Trophoblast cell (in vitro differentiated cells and primary cell): ENCODE measurements at places on chromosomes 2 and 18.
A peak's percentile ranks its signal among the peaks of the same experiment; 100 is the strongest.

- DNase-seq, result no peak
Observed at GRCh38 chr2:234425639-234426603, 71.0 kb downstream of the ARL4C start.

GRCh38 chr2:209791151-209791550, 19.5 kb downstream of the UNC80 start:
- DNase-seq, result no peak

DNA sequence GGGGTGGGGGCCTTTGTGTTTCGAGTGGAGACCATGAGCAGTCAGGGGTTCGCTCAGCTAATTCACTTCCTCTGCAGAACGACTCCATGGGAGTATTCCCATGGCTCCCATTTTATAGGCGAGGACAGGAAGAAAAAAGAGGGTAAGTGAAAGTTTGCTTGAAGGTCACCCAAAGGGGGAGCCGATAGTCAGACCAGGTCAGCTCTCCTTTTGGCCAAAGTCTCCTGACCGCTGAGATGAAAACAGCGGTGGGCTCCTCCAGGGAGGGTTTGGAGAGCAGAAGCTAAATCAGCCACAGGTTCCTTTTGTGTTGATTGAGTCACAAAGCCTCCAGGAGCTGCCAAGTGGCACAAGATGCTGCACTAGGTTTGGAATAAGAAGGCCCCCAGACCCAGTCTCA, 34.1 kb upstream of the CTAGE1 start:
- no peak for DNase-seq

- no peak for DNase-seq
Observed at GRCh38 chr2:121355488-121355887, 70.5 kb upstream of the TFCP2L1 start.

GRCh38 chr2:132038179-132038882, 123.4 kb downstream of the ANKRD30BL start:
- DNase-seq, result no peak

DNA sequence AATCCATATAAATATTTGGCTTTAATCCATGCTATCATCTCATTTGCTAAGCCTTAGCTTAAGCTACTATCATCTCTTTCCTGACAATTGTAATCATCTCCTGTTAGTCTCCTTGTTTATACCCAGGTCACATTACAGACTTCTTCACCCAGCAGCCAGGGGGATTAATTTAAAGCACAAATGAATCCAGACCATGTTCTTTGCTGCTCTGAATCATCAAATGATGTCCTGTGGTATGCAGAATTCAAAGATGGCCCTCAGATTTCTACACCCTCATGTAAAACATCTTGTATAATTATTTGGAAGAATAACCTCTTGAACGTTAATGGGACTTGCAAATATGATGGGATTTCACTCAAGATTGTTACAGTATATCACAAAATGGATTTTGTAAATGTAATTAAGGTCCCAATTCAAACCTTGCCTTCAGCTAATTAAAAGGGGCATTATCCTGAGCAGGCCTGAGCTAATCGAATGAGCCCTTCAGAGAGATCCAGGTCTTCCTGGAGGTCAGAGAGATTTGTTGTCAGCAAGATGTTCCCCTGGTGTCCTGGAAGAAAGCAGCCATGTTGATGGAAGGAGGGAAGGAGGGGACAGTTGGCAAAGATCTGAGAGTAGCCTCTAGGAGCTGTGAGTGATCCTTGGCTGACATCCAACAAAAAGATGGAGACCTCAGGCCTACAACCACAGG, 241.1 kb upstream of the MMADHC start:
- no peak for DNase-seq

GRCh38 chr2:85744055-85744454, 9.7 kb upstream of the ATOH8 start:
- no peak for DNase-seq

DNA sequence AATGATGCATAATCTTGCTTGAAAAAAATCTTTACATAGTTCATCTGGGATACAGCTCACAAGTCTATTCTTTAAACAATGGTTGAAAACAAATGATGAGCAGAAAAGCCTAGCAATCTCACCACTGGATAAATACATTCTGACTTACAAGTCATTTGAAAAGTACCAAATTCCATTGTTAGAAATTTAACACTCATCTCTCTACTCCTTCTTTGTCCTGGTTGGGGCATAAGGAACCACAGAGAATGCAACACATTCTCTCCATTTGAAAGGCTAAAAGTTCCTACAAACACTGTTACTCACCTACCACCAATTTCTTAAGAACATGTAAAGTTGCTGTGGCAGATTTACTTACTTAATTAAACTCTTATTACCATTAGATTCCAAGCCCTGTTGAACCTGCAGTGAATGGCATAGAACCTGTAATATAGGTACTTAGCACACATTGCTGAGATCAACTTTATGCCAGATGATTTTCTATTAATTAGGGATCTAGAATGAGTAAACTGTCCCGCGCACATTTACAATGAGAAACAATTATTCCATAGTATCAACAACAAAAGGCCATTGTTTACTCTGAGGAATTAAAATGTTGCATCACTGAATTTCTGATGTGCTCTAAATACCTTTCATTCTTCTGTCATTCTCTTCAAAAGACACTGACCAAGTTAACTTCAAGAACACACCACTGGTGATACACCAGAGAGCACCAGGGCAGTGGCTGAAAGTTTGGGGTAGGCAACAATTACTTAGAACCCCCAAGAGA, 69.6 kb downstream of the CABYR start:
- DNase-seq, result no peak

DNA sequence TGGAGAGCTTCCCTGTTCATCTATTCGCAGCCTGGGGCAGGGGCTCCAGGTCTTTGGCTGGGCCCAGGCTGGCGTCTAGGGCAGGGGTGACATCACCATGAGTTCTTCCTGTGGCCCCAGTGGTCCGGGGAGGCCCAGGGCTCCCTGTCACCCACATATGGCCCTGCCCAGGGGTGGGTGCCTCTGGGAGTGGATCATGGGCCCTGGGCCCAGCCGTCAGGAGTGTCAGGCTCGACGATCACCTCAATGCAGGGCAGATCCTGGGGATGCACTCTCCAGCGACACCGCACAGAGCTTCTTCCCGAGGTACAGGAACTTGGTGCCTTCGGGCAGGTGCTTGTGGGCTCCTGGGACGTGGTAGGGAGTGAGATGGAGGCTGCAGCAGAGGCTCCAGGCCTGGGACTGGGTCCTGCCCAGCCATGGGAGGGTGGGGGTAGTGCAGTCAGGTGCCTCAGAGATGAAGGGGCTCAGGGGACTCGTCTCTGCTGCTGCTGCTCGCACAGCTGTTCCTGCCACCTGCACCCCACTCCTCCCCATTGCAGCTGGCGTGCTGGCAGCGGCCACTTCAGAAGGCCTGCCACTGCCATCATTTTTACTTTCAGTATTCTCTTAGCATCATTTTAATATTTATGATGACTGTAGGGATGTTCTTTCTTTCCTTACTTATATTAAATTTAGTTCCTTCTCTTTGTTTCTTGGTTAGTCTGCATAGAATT, 196.0 kb upstream of the VRK2 start:
- no peak for DNase-seq

GRCh38 chr2:39981883-39982311, 202.8 kb upstream of the THUMPD2 start:
- DNase-seq, result no peak

DNA sequence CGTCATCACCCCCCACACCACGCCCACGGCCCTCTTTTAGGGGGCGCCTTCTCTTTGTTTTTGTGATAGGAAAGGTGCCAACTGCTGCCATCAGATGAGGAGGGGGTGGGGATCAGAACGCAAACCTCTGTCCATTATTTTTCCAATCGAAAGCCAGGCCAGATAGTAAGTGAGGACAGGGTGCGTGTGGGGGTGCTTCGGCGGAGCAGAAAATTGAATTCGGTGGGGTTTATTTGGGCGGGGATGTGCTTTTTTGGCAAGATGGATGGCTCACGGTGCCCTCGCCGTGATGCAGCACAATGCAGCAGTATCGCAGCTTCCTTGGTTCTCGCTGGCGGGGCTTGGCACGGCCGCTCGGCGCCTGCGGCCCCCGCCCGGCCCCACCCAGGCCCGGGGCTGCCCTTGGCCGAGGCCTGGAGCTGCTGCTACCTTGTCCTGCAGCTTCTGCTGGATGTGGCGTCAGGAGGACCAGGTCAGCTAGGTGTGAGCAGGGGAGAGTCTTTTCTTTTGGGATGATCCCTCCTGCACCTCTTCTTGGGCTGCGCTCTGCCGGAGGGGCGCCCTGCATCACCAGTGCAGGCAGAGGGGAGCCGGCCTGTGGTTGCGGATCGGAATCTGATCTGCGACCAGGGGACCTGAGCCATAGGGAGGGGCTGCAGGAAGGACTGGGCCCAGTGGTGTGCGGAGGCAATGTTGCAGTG, 1.3 kb downstream of the SPTBN1 start:
- no peak for DNase-seq

GRCh38 chr2:65749545-65749944, 317.1 kb upstream of the SPRED2 start:
- no peak for DNase-seq

DNA sequence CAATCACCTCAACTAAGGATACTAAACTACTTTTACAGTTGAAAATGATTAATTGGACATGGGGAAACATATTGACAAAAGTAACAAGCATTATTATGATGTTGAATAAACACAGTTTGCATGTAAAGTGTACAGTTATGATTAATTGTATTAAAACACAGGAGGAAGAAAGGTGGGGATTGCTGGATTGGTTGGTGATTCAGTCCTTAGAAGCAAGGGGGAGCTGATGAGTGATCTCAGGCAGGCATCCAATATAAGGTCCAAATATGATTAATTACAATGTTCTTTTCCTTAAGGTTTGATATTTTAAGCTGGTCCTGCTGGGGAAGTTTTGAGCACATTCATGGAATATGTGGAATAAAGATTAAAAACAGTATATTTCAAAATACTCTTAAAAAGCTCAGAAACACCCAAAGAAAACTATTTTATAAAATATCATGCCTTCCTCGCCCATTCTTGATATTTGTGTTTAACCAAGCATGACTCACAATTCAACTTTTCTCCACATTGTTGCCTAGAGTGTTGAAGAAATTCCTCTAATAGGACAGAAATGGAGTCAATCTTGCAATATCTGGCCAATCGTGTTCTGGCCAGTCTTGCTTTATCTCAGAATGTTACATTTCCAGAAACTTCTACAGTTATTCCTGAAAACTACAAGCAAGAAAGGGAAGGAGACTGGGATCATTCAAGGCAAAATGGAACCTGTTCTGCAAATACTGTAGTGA, 268.2 kb downstream of the RPIA start:
- DNase-seq, result no peak

DNA sequence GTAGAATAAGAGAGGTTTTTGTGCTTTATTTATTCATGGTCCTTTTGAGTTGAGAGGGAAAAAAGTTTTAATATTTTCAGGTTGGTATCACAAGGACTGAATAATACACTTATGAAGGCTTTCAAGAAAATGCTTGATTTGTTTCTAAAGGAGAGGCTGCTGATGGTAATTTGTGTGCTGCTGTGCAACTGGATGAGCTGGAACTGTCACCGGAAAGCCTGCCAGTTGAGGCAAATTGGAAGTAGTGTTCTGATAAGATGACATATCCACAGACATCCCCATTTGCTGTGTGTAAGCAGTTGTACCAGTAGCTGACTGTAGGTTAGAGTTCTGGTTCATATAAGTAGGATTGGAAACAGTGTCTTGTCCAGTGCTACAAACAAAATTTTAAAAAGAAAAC, 21.6 kb upstream of the CACNB4 start:
- DNase-seq, result no peak

GRCh38 chr2:125398738-125399524, 1257.0 kb upstream of the GYPC start:
- no peak for DNase-seq

DNA sequence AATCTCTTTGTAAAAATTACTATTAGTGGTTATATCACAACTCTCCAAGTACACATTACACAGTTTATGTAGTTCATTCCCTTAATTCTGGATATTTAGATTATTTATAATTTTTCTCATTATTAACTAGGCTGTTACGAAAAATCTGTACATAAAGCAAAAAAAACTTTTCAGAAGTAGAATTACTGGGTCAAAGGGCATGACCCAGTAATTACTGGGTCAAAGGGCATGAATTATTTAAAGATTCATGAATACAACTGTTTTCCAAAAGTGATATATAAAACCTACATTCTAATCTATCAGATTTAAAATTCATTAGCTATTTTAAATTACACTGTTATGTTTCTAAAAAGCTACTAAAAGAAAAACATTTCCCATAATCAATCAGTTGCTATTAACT, 55.3 kb downstream of the MSH6 start:
- no peak for DNase-seq

DNA sequence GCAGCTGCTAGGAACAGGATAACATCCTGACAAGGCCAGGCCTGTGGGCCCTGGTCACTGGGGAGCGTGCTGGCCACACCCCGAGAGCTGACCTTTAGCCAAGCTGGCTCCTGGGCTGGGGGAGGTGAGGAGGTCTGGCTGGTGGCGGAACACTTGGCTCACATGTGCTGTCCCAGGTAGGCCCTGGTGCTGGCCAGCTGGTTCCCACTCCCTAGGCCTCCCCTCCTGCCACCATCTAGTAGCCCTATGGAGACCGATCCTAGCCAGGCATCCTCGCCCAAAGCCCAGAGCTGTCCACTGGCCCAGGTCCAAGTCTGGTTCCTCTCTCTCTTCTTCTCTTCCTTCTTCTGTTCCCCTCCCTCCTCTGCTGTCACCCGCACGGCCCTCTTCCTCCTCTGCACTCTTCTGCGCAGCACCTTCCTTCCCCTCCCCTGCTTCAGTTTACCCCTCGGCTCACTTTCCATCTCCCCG, 52.4 kb downstream of the TNS1 start:
- no peak for DNase-seq

DNA sequence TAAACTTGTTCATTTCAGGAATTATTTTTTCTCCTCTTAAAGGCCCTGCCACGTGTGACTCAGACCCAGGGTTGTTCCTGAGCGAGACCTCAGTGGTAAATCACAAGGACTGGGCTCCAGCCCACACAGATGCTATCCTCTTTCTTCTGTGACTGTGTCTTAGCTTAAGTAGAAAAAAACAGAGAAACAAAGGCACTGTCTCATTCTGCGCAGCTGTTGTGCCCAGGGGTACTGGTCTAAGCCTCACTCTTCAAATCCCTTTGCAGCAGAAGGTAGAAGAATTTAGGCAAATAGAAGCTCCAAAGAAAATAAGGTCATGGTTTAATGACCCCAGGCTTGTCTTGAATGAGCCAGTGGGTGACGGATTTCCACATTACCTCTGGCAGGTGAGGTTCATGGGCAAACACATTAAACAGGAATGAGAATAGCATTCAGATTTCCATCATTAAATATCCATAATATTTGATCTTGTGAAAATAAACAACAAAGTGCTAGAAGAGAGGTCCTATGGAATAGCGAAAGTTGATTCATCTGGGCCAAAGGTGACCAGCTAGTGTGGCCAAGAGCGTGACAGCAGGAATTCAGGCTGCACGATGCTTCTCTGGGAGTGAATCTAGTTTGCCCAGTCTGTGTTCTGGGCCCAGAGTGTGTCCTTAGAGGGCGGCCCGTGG, 63.3 kb downstream of the LIPG start:
- DNase-seq, result peak; percentile 65

GRCh38 chr2:214139630-214140284, 271.1 kb upstream of the VWC2L start:
- no peak for DNase-seq

- peak; percentile 19 for DNase-seq
Observed at GRCh38 chr2:208595386-208596275, 189.0 kb downstream of the PTH2R start.
